ENCODE measurements at places on chromosomes 5 and 9.

DNA sequence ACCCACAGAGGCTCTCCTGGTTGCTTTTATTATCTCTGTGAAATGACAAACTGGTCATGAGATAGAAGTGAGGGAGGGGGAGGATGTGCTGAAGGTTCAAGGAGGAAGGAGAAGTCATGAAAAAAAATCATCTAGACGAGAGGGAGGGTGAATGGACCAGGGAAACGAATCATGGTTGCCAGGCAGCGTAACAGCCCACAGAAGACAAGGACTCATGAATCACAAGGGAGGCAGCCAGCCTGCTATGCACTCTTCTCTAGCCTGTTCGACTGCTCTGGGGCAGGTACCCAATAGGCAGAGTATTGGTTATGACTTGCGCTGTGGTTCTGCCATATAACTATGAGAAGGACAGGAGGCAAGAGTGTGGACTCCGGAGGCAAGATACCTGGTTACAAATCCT, 475.2 kb downstream of the CDK5RAP2 start:
- DNase-seq = no peak

GRCh38 chr5:159309689-159310433, 20.4 kb downstream of the IL12B start:
- DNase-seq = no peak

DNA sequence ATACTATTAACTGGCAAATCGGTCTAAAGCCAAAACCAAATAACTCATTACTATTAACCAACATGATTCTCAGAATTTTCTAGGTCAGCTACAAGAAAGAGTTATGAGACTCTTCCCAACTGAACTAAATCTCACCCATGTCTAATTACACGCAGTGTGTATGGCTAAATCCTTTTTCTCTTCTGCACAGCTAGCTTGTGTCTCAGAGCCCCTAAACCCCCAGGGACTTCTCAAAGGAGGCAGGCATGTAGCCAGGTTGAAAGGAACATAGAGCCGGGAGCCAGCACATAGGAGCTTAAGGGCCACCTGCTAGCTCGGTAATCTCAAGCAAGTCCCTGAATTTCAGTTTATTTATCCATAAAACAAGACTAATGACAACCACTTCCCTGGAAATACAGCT, 2.2 kb upstream of the GZMK start:
- DNase-seq = no peak

DNA sequence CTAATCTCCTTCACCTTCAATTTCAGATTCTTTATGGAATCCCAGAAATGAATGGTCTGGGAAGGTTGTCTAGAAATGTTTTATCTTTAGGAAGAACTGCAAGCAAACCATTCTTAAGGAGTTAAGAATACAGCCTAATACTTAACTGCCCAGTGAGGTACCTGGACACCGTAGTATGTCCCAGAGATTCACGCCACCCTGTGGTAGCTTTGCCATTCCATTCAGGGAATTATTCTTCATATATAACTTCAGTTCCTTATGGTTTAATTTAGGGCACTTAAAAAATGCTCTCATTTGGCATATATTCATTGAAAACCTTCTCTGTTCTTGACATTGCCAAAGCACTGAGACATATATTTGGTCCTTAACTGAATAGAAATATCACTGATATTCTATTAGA, 49.7 kb downstream of the ACTBL2 start:
- DNase-seq = peak; percentile 5

- no peak for DNase-seq
Observed at GRCh38 chr9:97979788-97980478, 3.2 kb upstream of the ANP32B start.

GRCh38 chr5:119355685-119356611, at the start of gene TNFAIP8:
TSS of gene TNFAIP8 (plus strand) at chr5:119356019. CDS start at chr5:119356091, 72 bp downstream.
- peak; percentile 11 for DNase-seq

- DNase-seq = no peak
Observed at GRCh38 chr5:98433673-98434072, 339.8 kb upstream of the RGMB start.

DNA sequence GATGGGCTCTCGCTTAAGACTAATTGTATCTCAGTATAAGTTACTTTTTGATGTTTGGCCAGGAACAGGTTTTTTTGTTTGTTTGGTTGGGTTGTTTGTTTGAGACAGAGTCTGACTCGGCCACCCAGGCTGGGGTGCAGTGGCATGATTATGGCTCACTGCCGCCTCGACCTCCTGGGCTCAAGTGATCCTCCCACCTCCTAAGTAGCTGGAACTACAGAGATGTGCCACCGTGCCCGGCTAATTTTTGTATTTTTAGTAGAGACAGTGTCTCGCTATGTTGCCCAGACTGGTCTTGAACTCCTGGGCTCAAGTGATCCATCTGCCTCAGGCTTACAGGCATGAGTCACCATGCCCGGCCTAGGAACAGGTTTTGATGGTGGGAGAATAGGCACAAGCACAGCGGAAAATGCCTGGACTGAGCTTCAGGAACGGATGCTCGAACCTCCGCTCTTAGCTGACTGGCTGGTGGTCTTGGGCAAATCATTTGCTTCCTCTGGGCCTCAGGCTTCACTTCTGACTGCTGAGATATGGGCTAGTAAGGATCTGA, 11.4 kb upstream of the SYNPO start:
- no peak for DNase-seq

- no peak for DNase-seq
Observed at GRCh38 chr5:178476531-178476930, 113.7 kb downstream of the COL23A1 start.

DNA sequence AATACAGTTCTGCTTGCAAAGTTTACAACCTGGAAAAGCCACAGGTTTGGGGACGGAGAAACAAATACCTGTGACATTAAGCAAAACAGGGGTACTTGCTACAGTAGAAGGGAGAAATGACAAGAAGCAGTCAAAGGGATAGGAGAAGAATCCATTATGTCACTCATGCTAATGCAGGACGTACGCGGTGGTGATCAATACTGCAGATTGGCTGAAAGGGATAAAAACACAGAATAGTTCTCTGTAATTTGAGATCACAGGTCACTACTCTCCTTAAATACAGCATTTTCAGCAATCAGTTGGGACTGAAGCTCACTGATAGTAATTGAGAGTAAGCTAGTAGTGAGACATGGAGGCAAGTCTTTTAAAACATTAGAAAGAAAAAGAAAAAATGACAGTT, 130.3 kb upstream of the MTAP start:
- DNase-seq = no peak

DNA sequence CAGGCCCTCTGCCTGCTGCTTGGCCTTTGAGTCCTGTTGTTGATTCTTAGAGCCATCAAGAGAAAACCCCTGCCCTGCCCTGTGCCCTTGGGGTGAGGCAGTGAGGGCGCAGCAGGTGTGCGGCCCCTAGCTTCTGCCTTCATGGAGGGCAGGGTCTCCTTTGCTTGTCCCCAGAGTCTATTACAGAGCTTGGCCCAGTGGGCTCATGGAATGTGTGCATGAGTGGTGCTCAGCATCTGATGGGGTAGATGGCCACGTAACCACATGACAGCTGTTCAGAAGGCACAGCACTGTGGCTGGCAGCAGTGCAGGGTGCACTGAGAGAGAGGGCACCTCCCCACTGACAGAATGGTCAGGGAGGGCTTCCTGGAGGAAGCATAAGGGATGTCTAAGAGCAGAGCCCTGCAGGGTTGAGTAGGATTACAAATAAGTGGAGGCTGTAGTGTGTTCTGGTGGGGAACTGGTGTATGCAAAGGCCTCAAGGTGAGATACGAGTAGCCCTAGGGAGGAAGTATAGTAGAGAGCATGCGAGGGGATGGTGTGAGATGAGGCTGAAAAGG, 70.8 kb downstream of the MACROH2A1 start:
- DNase-seq = no peak

DNA sequence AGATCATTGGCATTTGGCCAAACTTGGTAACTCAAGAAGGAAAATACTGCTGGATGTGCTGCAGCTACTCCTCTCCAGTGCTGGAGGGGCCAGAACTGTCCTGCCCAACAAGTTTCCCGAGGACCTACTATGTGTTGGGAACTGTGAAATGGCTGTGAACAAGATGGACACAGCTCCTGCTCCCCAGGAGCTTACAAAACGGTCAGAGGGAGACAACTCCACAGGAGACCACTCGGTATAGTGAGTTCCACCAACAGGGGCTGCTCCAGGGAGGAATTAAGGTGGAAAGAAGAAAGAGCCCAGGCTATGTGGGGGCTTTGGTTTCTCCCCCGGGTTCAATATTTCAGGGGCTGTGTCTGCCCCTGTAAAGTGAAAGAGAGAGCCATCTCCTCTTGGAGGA, 78.8 kb downstream of the GNA14 start:
- DNase-seq = no peak

Measured in SW480 (cell line).